ENCODE measurements at places on chromosomes 16 and 17. TPM values are rescaled to one million over a fixed set of nuclear protein-coding genes. Genes with fewer than 3 reads are reported as not detected.

The CCL14 gene
- not detected for total RNA-seq

The CDK5RAP3 gene
- total RNA-seq: 341 TPM

The SAMD14 gene
- total RNA-seq: not detected

The CDH13 gene
- not detected for total RNA-seq

The ANKRD40 gene
- 33.4 TPM for total RNA-seq

The GPRC5B gene
- 4.8 TPM for total RNA-seq

The ABCA9 gene
- 0.05 TPM for total RNA-seq

The AMDHD2 gene
- 112 TPM for total RNA-seq

DNA sequence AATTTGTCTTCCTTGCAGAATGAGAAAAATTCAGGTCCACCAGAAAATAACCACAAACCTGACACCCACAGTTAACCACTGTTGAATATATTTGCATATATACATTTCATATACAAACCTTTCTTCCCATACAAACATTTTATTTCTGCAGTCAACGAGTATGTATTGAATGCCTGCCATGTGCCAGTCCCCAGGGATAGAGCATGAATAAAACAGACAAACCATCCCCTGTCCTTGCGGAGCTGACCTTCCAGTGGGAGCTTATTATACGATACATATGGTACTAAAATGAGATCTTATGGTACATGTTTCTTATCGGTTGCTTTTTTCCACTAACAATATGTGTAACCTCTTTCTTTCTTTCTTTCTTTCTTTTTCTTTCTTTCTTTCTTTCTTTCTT, 116.7 kb downstream of the PITPNC1 start:
- no peak for DNase-seq

DNA sequence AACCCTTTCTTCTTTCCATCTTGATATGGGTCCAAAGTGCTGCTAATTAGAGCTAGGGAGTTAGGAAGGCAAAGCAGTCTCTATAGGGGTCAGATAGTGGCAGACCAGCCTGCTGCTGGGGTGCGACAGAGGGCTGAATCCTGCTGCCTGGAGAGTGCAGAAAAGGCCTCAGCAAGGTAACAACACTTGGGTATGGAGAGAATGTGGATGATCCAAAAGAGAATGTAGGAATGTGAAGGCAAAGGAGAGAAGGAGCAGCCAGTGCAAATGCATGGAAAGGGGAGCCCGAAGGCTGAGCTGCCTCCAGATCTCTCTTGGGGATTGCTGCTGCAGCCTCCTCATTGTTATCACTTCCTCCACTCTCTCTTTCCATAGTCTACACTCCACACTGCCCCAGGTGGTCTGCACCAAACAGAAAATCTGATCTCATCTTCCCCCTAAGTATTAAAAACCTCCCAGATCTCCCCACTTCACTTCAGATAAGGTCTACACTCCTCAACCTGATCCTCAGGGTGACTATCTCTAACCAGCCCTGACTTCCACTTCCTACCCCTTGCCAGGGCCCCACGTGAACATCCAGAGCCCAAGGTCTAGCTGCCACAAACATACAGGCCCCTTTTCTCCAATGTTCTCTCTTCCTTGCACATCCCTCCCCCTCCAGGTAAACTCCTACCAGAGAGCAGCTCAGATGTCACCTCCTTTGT, 28.8 kb downstream of the TOM1L2 start:
- DNase-seq: no peak

- no peak for DNase-seq
Observed at GRCh38 chr16:80084614-80085013, 456.2 kb upstream of the DYNLRB2 start.

- no peak for DNase-seq
Observed at GRCh38 chr16:79721270-79721669, 120.7 kb upstream of the MAF start.

- DNase-seq: no peak
Observed at GRCh38 chr17:40857535-40857934, 9.5 kb downstream of the KRT12 start.

GRCh38 chr17:73196500-73196899, 3.6 kb downstream of the COG1 start:
- DNase-seq: no peak

- DNase-seq: no peak
Observed at GRCh38 chr16:88754109-88754911, 30.7 kb downstream of the PIEZO1 start.

DNA sequence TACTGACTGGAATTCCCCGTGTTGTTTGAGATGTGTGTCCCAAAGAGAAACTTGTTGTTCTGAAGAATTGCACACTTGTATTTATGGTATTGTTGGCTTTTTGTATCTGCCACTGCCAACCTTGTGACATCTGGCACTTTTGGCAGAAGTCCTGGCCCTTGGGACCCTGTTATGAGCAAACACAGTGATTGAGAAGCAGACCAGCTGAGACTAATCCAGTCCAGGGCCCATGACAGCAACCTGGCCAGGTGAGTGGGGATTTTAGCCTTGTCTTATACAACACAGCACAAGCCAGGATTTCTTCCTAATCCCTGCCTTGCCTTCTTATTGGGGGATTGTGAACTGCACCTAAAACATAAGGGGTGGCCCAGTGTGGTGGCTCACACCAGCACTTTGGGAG, 80.0 kb downstream of the NTN1 start:
- DNase-seq: no peak

GRCh38 chr17:17538417-17539391, 42.5 kb upstream of the RASD1 start:
- DNase-seq: no peak

DNA sequence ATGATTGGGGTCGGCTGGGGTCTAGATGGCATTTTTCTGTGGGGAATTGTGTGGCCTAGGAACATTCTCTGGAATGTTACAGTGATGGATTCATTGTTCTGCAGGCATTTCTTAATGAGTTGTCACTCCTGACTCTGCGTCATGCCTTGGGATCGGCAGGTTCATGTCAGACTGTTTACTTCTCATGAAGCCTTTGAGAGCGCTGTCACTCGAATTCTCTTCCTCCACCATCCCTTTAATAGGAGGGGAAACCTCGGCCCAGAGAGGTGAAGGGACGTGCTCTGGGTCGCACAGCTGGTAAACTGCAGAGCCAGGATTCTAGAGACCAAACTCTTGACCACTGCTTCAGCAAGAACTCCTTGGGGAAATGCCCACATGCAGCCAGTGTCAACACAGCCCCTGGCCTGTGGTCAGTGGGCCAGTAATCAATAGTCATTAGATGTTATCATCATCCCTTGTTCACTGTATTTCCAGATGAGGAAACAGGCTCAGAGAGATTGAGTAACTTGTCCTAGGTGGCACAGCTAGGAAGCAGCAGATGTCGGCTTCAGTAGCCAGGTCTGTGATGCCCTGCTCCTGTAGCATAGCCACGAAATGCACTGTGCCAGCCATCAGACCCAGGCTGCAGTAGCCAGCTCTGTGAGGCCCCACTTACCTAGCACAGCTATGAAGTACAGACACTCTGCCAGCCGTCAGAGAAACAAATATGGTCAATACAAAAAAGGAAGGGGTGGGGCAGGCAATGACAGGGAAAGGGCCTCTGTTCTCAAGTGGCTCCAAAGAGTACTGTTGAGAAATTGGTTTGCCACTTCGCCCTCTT, 259.0 kb downstream of the CPPED1 start:
- no peak for DNase-seq

- DNase-seq: no peak
Observed at GRCh38 chr17:39513309-39513708, 52.0 kb downstream of the CDK12 start.

DNA sequence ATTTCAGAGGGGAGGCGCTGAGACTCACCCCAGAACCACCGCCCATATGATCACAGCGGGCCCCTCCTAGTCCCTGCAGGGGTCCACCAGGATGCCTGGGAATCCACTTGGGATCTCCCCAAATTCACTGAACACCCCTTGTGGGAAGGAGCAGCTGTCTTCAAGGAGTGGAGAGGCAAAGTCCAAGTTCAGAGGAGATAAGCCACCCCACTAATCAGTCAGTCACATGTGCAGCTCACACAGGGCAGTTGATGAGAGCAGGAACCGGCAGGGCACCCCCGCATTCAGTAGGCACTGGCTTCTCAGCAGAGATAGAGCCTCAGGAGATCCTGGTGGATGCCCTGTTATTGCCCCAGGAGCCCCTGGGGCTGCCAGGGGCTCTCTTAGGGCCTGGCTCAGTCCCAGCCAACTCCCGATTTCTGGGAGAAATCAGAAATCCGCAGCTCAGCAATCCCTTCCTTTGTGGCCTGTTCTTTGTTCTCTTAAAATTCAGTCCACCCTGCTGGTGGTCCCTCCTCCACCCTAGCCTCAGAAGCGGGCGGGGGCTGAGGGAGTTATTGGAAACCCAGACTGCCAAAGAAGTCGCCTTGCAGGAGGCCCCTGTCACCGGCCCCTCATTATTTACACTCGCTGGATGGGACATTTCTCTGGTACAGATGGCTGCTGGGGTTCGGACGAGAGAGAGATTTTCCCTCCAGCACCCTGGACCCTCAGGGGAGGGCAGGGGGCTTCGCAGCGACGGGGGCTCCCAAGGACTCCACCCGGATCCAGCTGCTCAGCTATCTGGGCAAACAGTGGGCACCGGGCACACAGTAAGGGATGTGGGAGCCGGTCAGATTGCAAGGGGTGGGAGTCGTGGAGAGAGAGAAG, 1.8 kb downstream of the CDC42EP4 start:
- peak; percentile 6 for DNase-seq
